ENCODE measurements at places on chromosomes 1 and 21.

DNA sequence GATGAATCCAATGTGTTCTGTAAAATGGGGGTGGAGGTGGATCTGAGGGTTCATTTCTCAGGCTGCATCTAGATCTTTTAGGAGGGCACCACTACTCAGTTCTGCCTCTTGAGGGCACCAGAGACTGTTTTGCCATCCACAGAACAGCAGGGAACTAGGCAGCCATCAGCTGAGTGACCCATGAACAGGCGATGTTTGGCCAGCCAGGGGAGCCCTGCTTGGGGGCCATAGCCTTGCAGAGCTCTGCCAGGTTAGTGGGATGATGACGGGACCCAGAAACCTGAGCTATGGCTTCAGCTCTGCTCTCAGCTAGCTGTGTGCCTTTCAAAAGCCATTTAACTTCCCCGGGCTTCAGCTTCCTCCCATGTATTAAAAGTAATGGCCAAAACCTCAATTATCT, 13.4 kb upstream of the NOS1AP start:
- peak; percentile 88 for DNase-seq

DNA sequence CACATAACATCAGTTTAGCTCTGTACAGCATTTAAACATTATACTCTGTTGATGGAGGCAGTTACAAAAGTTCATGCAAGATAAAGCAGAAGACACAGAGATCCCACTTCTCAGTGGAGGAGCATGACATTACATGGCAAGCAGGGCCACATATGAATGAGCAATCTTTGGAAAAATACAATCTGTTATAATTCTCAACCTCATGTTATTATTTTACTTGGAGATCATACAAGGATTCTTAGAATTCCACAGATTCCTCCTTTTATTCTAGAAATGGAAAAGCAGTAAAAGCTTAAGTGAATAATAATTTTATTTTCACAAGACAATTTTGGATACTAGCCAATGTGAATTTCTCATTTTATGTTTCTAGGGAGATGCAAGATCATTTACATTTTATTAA, 66.6 kb downstream of the IFI44 start:
- peak; percentile 5 for DNase-seq

DNA sequence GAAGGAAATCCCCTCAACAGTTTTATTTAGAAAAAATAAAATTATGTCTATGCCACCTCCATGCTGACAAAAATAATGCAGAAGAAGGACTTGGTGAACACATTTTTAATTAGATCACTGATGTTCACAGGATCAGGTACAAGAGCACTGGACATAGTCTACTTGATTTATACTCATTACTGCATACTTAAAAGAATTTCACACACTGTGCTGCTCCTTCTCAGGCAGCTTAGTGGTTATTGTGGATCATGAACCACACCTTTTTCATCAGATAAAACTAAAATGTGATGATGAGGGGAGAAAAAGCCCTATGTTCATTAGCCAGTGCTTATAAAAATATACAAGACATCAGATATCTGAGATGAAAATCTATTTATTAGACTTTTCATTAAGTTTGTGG, 103.3 kb upstream of the DPH5 start:
- DNase-seq: no peak

- DNase-seq: no peak
Observed at GRCh38 chr1:87888446-87888845, 559.8 kb downstream of the LMO4 start.

DNA sequence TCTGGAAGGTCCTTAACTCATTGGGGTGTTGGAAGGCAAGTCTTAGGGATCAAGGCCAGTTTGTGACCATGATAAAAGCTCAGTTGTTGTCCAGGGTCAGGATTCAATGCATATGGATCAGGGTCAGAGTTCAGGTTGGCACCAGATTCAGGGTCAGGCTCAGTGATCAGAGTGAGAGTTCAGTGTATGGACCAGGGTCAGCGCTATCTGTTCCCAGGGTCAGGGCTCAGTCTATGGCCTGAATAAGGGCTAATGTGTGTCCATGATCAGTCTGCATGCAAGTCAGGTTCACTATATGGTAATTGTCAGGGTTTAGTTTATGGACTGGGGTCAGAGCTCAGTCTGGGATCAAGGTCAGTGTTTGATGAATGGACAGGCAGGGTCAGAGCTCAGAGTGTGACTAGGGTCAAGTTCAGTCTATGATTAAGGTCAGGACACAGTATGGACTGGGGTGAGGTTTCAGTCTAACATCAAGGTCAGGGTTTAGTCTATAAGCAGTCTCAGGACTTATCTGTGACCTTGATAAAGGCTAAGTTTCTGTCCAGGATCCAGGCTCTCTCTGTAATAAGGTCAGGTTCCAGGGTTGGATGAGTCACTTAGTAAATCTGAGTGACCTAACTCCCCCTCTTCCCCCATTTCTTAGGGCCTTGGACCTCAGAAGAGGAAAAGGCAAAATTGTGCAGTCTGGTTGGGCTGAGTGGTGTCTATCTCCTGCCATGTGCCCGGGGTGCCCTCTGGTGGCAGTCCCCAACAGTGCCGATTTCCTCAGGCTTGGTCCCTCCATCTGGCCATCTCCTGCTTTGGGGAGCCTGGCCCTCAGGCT, 23.8 kb downstream of the KNCN start:
- DNase-seq: peak; percentile 92

- DNase-seq: no peak
Observed at GRCh38 chr1:42419126-42419821, 36.5 kb downstream of the ZMYND12 start.

DNA sequence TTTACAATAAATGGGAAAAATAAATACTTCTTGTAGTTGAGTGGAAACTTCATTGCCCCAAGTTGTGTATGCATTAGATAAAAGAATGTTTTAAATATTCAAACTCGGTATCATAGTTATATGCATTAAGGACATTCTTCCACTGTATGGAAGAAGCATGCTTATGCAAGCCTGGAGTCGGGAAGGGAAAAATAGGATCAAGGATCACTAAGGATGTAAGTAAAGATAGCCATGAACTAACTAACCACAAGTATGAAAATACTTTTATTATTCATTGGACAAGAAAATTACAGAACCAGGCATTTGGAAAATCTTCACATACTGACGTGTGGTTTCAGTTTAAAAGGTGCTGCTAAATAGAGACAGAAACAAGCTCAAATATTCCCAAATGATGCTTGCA, 26.9 kb upstream of the DPYD start:
- no peak for DNase-seq

GRCh38 chr1:94620345-94621031, 78.9 kb upstream of the F3 start:
- DNase-seq: no peak

DNA sequence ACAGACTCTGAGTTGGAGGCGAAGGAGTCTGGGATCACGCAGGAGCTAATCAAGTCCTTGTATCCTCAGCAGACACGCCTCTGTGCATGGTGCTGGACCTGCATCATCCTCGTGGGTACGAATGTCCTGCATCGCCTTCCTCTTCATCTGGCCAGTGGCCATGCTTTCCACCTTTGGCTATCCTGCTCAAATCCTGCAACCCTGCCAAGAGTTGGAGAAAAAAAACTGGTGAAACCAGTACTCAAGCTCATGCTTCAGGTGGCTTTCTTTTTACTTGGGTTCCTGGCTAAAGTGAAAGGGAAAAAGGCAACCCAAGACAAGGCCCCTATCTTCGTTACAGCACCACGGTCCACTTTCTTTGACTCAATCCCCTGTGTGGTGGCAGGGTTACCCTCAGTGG, 8.9 kb downstream of the SETSIP start:
- DNase-seq: no peak

- no peak for DNase-seq
Observed at GRCh38 chr21:26136671-26137070, 33.9 kb downstream of the APP start.

Measured in stomach (tissue), 19 donors.